ENCODE measurements at places on chromosomes 2 and 18.

DNA sequence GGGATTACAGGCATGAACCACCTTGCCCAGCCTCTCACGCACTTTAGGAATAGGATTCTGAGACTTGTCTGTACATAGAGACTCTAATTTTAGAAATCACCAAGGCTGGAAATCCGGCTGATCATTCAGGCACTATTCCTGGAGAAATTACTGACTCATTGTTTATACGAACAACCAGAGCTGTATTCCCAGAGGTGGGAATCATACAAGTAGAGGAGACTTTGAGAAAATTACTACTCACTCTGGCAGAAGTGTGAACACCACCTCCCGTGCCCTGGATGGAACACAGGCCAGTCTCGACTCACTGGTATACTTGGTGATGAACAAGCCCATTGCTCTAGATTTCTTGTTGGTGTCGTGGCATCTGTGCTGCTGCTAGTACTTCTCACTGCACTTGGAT, 5.8 kb upstream of the ADNP2 start:
- no peak for DNase-seq

DNA sequence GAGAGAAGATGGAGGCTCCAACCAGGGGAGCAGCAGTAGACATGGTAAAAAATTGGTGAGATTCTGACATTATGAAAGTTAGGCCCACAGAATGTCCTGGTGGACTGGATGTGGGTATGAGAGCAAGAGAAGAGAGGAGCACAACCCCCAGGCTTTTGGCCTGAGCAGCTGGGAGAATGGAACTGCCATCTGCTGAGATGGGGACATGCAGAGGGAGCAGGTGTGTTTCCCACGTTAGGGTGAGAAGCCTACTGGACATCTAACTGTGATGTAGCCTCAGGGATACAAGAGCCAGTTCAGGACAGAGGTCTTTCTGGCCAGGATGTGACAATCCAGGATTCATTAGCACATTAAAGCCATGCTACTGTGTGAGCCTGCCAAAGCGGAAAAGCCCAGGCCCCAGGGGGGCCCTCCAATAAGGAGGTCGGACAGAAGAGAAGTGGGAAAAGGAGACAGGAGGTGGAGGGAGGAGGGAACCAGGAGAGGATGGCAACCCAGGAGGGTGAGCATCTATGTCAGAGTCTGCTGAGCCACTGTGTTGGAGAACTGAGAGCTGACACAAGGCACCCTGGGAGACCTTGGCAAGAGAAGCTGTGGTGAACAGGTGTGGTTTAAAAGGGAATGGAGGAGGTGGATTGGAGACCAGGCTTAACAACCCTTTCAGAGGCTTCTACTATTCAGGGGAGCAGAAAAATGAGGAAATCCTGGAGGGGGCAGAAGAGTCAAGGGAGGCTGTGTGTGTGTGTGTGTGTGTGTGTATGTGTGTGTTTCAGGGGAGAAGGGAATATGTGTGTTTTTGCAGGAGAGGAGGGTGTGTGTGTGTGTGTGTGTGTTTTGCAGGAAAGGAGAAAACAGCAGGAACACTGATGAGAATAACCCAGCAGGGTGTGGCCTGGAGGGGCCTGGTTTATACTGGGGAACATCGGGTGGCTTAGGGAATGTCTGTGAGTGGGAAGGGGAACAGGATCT, 10.5 kb downstream of the CYB5A start:
- no peak for DNase-seq

GRCh38 chr18:46246101-46246500, 141.9 kb downstream of the HAUS1 start:
- DNase-seq, result no peak

- DNase-seq, result no peak
Observed at GRCh38 chr18:56030060-56030459, 442.1 kb upstream of the TCF4 start.

GRCh38 chr2:179237209-179237946, 27.3 kb downstream of the SESTD1 start:
- no peak for DNase-seq

Data from NAMALWA (cell line).